Large intestine (tissue), 12 donors: ENCODE measurements at places on chromosomes 4 and X. TPM values are rescaled to one million over a fixed set of nuclear protein-coding genes. Genes with fewer than 3 reads are reported as not detected.

Gene GAGE12E
- not detected for polyA plus RNA-seq

DNA sequence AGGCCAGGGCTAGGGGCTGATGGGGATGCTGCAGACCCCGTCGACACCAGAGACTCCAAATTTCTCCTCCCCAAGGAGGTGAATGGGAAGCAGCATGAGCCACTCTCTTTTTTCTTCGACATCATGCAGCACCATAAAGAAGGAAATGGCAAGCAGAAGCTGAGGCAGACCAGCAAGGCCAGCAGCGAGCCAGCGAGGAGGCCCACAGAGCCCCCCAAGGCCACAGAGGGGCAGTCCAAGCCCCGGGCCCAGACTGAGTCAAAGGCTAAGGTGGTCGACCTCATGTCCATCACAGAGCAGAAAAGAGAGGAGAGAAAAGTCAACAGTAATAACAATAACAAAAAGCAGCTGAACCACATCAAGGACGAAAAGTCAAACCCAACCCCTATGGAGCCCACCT is 56.1 kb downstream of the TNIP2 start:
- DNase-seq, result no peak

DNA sequence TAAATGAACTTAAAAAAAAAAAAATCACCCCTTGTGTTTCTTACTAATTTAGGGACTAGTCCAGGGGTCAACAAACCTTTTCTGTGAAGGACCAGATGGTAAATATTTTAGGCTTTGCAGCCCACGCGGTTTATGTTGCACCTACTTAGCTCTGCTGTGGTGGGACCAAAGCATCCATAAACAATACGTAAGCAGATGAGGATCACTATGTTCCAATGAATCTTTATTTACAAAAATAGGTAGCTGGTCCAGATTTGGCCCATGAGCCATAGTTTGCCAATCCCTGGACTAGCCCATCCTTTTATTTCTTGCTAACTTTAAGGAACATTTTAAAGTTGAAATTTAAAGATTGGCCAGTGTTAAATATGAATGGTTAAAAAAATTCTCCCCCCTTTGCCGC is 95.3 kb downstream of the AFF1 start:
- no peak for DNase-seq

Gene PPP1R2C
- polyA plus RNA-seq, result not detected

DNA sequence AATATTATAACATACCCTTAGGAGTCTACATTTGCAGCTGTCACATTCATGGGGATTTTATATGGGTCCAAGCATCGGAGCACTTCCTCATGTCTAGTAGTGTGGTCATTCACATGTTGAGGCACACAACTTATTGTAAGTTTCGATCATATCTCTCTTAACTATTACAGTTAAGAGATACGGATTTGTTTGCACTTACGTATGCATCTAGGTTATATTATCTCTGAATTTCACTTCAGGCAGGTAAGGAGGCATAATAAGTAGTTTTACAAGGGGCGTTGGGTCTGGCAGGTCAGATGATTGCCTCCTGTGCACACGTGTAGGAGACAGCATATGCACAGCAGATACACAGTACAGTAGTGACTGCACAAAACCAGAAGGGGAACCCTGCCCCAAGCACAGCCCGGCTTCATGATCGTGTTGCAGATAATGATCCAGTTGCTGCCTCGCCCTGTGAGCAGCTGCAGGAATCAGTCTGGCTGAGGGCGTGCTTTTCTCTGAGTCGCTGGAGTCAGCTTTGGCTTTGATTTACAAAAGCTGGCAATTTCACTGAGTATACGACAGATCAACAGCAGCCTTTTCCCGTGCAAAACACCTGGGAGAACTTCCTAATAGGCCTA is 302.9 kb upstream of the GATB start:
- peak; percentile 73 for DNase-seq
